ENCODE measurements at places on chromosomes 3 and 15.

- DNase-seq, result no peak
These were observed 74.7 kb upstream of the SH3GL3 start for GRCh38 chr15:83372434-83372891.

- peak; percentile 11 for DNase-seq
These were observed 71.0 kb downstream of the SETD5 start for GRCh38 chr3:9468460-9468859.

GRCh38 chr3:132256989-132257388, 60.2 kb upstream of the ACP3 start:
- DNase-seq, result no peak

DNA sequence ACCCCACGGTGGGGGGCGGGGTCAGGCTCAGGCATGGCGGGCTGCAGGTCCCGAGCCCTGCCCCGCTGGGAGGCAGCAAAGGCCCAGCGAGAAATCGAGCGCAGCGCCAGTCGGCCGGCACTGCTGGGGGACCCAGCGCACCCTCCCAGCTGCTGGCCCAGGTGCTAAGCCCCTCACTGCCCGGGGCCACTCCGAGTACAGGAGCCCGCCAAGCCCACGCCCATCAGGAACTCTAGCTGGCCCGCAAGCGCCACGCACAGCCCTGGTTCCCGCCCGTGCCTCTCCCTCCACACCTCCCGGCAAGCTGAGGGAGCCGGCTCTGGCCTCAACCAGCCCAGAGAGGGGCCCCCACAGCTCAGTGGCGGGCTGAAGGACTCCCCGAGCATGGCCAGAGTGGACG, 29.2 kb downstream of the SCAPER start:
- no peak for DNase-seq

- no peak for DNase-seq
These were observed 21.4 kb downstream of the CCR1 start for GRCh38 chr3:46186471-46187340.

- DNase-seq, result no peak
These were observed 17.7 kb upstream of the EPHB1 start for GRCh38 chr3:134777341-134777740.

DNA sequence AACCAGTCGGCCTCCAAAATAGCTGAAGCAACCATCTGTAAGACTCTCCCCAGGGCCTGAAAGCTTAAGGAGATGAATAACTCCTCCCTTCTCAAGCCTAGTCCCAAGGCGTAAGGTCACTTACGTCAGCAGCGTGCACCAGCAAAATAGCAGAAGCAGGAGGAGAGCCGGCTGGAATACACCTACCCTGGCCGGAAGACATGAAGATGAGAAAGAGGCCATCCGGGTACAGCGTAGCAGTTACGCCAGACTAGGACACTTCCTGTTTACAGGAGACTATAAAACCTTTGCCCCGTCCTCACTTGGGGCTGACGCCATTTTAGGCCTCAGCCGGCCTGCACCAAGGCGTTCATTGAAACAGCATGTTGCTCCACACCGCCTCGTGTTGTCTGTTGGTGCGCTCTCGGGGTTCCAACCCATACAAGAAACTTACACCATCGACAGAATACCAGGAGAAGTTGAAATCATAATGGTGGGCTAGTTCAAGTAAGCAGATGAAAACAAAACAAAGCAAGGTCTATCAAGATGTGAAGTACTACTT, 2.5 kb downstream of the CFAP92 start:
- no peak for DNase-seq

- no peak for DNase-seq
These were observed 414.5 kb upstream of the MDFIC2 start for GRCh38 chr3:70726961-70727360.

DNA sequence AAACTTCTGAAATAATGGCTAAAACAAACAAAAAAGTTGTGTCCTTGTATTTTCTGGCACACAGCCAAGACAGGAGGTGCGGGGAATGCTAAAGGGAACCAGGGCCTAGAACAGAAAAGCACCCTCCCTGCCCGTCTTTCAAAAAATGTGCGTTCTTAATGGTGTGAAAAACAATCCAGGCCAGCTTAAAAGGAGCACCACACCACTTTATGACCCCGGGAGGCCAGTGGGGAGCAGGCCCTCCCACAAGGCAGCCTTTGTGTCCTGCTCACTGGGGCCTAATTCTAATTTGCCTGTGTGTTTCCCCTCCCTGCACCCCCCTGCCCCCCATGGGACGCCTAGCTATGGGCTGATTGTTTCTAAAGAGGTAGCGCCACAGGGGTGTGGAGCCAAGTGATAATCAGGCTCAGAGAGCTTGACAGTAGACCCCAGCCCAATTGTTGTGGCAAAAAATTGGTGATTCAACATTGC, 181.4 kb downstream of the GREM1 start:
- DNase-seq, result peak; percentile 0

GRCh38 chr15:95281470-95281869, 1049.0 kb upstream of the NR2F2 start:
- no peak for DNase-seq

DNA sequence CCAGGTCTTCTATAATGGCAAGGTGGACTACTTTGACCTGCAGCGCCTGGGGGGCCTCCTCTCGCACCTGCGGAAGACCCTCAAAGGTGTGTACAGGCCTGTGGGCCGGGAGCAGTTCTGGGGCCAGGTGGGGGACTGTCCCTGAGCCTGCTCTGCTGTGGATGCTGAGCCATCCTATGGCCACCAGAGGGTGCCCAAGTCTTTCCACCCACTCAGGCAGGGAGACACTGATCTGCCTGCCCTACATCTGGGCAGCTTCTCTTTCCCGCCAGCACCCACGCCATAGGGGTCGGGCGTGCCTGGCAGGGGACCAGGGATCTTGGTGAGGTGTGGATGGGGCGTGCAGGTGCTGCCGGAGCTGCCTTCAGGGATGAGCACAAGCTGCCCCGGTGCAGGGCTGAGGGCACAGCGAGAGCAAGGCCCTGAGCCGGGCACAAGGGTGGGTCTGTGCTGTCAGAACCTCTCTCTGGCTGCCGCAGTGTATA, 14.1 kb downstream of the RNF123 start:
- peak; percentile 65 for DNase-seq

DNA sequence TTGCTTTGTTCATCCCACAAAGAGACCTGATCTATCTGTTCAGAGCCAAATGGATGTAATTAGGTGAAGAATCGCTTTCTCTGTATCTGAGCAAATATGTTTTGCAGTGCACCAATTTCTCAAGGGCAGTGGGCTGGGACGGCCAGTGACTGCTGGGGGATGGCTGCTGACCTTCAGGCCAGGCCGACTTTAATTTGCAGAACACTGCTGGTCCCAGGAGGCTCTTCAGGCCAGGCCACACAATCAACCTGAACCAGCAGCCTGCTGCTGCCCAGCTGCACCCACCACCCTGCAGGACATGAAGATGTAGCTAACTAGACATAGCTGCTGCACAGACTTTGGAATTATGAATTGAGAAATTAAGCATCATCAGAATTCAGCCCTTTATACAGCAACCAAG, 194.4 kb upstream of the ONECUT1 start:
- DNase-seq, result no peak

- DNase-seq, result no peak
These were observed 550.8 kb upstream of the CFAP20DC start for GRCh38 chr3:59600631-59601030.

- DNase-seq, result peak; percentile 64
These were observed 12.3 kb upstream of the PCSK6 start for GRCh38 chr15:101501703-101502373.

GRCh38 chr3:177282119-177282655, 84.9 kb upstream of the TBL1XR1 start:
- no peak for DNase-seq

- peak; percentile 51 for DNase-seq
These were observed 64.7 kb upstream of the ZBTB38 start for GRCh38 chr3:141303481-141304223.

GRCh38 chr3:62184559-62184958, 188.8 kb downstream of the FEZF2 start:
- no peak for DNase-seq

GRCh38 chr3:47731061-47731460, 50.6 kb downstream of the SMARCC1 start:
- no peak for DNase-seq

DNA sequence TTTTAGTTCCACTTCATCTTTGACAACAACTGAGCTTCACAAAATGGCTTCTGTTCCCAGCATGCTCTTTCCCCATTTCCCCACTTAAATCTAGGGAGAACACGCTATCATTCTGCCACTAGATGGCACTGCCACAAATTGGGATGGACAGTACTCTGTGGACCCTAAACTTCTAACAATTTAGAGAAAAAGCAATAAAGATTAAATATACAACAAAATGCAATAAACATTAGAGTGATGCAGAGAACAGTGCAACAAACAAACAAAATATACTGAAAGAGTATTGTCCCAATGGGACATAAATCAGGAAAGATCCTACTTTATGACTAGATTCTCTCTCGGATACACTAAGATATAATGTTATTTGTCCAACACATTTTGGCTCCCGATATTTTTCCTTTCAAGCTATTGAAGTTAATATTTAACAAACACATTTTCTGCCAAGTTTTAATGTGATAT, 169.7 kb upstream of the TMCO5A start:
- DNase-seq, result peak; percentile 15

GRCh38 chr3:24149032-24149431, 203.9 kb downstream of the NR1D2 start:
- no peak for DNase-seq

GRCh38 chr15:60339236-60339635, 58.5 kb downstream of the ANXA2 start:
- no peak for DNase-seq

DNA sequence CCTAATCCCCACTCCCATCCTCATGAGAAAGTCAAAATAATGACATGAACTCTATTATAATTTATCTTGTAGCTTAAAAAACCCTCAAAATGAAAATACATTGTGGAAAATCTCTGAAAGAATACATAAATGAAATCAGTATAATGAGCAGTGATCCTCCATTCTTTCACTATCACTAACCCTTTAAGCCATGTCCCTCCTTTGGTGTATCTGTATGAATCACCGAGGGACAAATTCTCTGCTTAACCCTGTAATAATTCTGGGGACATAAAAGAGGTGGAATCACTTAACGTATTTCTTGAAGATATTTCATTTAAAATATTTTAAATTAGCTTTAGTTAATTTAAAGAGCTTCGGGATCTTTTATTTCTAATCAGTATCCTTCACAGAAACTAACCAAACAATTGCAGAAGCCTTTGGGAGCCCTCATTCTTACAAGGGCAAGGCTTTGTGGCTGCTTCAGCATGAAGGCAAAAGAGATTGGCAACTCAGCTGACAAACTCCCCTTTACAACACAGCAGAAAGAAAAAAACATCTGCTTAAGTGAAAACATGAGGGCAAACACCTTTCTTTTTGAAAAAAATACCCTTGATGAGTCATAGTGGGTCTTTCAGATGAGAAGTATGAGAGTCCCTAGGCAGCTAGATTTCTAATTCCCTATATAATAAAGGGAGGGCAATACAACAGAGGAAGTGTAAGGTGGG, 44.0 kb upstream of the ALCAM start:
- no peak for DNase-seq

DNA sequence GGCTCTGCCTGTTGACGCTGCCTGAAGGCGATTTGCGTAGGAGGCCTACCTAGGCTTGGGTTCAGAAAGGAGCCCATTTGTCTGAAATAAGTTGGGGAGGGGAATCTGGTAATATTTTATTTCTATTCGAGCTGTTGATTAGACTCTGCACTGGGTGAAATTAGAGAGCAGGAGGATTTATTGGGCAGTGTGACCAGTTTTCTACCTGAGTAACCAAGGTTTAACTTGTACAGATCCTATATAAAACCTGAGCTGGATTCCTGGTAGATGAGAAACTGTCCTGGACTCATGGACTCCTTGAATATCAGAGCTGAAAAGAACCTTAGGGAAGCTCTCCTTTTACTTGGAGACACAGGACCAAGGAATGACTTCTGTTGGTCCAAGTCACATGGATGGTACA, 19.6 kb upstream of the GPR156 start:
- no peak for DNase-seq

DNA sequence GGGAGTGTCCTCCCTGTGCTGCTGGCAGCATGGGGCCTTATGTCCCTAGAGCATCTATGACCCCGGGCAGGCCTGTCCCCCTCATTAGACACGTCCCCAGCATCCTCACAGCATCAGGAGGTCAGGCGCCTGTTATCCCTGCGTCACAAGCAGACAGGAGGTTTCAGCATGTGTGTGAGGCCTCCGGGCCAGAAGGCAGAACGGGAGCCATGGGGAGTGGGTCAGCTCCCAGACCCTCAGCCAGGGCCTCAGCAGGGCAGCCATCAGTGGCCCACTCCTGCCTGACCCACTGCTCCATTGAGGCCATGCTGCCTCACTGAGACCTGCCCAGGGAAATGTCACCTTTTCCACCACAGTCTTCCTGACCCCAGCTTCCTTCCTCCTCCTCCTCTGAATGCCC, 71.6 kb downstream of the DNAJB8 start:
- no peak for DNase-seq

GRCh38 chr15:74121039-74121438, 9.3 kb upstream of the ISLR2 start:
- DNase-seq, result no peak

DNA sequence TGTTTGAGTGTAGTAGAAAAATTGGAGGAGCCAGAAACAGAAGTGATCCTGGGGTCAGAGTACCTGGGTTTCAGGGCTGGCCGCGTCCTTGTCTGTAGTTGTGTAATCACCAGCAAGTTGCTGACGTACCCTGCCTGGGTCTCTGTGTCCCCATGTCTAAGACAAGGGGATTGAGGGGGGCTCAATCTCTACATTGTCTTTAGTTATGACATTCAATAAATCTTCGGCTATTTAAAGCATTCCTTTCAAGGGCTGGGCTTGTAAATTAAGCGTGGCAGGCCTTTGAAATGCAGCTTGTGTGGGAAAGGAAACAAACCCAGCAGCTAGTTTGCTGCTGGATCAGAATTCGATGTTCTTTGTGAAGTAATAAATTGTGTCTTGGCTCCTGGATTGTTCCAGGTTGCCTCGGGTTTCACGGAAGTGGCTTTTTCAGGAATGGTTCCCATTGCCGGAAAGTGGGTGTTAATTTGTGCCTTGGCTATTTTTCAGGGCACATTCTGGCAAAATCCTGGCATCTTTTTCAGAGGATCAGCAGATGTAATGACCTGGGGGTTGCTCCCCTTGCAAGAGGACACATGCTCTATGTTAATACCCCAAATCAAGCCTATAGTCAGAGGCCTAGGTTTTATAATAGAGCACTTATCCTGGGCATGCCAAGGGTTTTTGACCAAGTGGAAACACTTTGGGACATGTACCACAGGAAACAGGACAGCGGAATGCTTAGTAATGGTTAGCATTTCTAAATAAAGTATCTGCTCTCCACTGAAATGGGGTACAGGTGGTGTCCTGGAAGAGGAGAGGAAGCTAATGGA, 294.8 kb upstream of the NR2E3 start:
- DNase-seq, result no peak

GRCh38 chr3:47601281-47601680, 22.6 kb upstream of the CSPG5 start:
- DNase-seq, result no peak

- no peak for DNase-seq
These were observed 52.6 kb downstream of the IQCH start for GRCh38 chr15:67307156-67307555.
